ENCODE measurements at places on chromosomes 7 and 10.

- DNase-seq = no peak
Observed at GRCh38 chr10:110637558-110638053, 6.5 kb upstream of the RBM20 start.

GRCh38 chr7:148849393-148850098 lies 34.5 kb downstream of the EZH2 start:
- no peak for DNase-seq

DNA sequence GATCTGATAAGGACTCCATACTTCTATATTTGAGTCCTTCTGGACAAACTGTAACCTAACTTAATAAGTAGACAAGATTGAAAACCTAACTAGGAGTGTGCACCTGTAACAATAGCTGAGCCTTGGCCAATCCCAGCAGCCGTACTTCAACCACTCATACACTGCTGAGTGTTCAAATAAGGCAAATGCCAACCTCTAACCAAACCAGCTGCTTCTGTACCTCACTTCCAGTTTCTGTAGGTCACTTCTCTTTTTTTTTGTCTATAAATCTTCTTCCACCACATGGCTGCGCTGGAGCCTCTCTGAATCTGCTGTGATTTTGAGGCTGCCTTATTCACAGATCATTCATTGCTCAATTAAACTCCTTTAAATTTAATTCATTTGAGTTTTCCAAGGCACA lies 753.2 kb downstream of the DNAJB9 start:
- no peak for DNase-seq

GRCh38 chr7:1300206-1300605 lies 67.5 kb downstream of the UNCX start:
- no peak for DNase-seq

DNA sequence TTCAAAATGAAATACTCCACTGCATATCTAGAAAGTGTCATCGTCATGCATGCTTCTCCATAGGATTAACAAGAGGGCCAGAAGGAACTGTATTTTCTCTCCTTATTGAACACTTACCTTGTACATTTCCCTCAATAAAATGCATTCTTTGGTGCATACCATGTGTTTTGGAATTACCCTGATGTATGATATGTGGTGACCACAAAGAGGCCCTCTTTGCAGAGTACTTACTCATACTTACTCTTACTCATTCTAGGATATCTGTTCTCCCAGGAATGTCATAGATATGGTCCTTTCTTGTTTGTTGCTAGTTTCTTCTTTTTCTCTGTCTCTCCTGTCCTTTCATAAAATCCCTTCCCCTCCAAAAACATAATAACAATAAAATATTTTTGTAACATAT lies 1087.1 kb upstream of the POT1 start:
- DNase-seq = no peak

DNA sequence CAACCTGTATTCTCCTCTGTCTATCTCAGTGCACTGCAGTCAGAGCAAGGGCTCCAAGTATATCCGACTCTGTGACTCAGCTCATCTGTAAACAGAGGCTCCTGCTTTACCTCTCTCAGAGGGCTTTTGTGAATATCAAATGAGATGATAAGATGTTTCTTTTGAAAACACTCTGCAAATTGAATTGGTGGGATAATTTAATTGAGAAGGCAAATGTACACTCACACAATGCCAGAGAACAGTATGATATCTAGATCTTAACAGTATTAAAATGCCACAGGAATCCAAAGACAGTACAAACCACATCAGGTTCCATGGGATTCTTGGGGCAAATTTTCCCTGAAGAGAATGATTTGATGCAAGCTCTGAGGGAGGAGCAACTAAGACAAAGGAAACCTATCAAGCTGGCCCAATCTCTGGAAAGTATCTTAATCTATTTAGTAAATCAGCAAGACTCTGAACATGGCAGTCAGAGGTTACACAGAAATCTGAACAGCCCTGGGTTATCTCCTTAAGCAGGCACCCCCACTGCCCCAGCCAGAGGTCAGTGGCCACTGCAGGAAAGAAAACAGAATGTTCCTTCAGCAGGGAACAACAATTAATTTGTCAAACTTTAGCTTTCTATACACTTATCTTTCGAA lies 45.9 kb downstream of the DOCK4 start:
- DNase-seq = no peak

- no peak for DNase-seq
Observed at GRCh38 chr7:149432121-149432691, 28.7 kb downstream of the ZNF777 start.

- DNase-seq = no peak
Observed at GRCh38 chr7:40194745-40195144, 59.9 kb downstream of the SUGCT start.

DNA sequence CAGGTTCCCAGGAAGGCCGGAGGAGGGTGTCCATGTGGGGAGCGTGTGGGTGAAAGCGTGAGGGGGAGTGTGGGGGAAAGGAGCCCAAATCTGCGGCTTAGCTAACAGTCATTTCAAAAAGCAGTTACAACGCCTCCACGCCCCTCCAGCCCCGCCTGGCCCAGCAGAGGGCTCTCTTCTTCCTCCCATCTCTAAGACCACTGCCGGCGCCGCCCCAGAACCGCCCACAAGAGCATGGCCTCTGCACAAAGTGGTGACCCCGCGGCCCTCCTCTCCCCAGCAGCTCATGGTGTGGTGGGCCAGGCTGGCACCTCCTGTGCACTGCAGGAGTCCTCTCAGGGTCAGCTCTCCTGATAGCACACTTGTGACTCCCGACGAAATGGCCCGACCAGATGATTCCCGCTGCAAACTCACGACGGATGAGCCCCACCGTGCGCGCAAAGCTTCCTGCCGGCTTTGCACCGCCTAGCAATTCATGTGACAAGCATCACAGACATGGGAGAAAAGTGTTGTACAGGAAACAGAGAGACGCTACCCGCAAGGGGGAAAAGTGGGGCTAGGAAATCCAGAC lies 12.4 kb upstream of the HUS1 start:
- DNase-seq = peak; percentile 92

- DNase-seq = no peak
Observed at GRCh38 chr7:152984421-152984820, 224.9 kb downstream of the ACTR3B start.

GRCh38 chr7:157397731-157398691 lies 61.2 kb downstream of the DNAJB6 start:
- peak; percentile 52 for DNase-seq

DNA sequence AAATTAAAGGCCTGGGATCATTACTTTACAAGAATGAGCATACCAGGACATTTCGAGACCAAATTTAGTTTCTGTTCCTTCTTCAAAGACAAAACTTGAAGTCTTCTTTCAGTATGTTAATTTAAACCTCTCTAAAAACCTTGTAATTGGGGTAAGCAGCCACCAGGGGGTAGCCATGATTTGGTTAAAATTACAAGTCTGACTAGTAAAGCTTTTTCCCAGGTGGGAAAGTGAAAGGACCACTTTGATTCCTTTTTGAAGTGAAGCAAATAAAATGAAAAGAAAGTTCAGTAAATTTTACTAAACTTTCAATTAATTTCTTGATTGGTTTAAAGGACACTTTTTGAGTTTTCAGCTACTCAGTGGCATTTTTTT lies 294.3 kb downstream of the BBS9 start:
- peak; percentile 33 for DNase-seq

DNA sequence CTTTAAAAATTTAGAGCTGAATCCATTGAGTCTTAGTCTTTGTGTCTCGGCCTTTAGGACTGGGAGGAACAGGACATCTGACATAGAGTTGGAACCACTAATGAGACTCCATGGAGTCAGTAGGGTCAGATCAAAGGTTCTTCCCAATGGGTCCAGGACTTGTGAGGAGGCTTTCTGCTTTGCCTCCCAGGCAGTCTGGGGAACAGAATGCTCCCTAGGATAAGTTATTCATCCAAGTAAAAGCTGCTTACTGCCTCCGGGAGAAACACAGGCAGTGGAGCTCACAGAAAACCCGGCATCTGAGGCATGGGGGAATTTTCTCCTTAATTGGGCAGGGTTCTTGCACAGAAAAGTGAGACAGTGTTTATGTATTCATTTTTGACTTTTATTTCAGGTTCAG lies 216.4 kb downstream of the SEC23IP start:
- no peak for DNase-seq

DNA sequence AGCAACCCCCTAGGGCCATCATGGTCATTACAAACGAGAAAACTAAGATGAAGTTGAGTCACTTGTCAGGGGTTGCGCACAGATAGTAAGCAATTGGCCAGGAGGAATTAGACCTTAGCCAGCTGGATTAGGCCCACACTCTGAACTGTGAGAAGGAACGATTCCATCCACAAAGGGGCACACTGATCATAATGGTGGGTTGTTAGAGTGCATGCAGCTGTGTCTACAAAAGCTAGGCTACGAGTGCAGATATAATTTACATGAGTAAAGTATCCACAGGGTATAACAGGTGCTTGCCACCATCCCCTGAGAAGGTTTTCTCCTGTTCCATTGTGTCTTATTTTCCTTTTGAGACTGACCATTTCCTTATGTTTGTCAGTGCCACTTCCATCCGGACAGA lies 16.6 kb upstream of the FAM170B start:
- no peak for DNase-seq

- DNase-seq = no peak
Observed at GRCh38 chr7:41977151-41977651, 259.8 kb downstream of the GLI3 start.

DNA sequence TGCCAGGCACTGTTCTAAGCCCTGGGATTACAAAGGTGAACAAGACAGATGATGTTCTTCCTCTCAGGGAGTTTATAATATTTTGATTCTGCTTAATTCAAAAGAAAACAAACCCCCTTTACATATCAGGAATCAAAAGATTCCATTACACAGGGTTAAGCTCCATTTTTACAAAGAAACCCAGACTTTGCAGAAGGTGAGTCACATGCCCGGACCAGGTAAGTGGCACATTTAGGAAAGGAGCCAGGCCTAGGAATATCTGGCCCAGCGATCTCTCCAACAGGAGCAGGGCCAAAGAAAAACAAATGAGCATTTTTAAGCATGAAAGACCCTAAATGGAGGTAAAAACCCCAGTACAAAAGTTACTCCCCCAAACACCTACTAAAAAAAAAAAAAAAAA lies 1.1 kb downstream of the STN1 start:
- DNase-seq = no peak

DNA sequence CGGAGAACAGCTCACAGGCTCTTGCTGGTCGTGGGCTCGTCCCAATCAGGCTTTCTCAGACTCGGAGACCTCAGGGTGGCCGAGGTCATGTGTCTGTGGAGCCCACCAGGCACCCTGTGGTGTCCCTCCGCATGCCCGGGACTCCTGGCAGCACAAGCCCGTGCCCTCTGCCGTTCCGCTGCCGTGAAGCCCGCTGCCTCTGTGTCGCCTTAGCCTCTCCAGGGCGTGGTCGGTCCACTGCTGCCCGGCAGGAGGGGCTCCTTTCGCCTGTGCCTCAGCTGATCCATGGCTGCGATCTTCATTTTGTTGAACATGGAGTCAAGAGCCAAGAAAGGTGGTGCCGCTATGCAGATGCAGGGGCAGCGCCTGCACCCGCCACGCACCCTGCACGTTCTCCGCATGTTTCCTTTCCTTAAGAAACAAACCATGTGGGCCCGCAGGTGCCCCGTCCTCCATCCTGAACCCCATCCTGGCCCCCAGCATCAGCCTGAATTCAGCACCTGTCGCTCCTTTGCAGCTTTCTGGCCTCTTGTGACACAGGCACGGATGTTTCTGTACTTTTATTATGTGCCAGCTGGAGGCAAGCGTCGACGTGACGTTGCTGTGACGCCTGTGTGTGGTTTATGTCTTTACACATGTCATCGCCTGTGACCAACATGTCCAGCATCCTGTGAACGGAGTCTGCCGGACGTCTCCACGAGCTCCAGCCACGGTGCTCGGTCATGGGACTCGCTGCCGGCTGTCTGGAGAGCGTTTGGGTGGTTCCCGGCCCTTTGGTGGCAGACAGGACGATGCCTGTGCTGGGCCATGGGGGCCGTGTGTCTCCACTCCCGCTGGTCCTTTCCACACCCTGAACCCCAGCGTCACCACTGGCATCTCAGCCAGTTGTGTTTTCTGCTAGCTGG lies 69.9 kb downstream of the NKX6-2 start:
- DNase-seq = no peak
